Activated CD8-positive, alpha-beta memory T cell treated with anti-CD3 and anti-CD28 coated beads, Interleukin-2, amount 10 ng/mL, durations not matched to agents 7 days and 5 days (primary cell): ENCODE measurements at places on chromosomes 2 and 18. TPM values are rescaled to one million over a fixed set of nuclear protein-coding genes. Genes with fewer than 3 reads are reported as not detected.
A peak's percentile ranks its signal among the peaks of the same experiment; 100 is the strongest.

- no peak for DNase-seq
Observed at GRCh38 chr18:31684279-31685096, at the start of gene B4GALT6. B4GALT6 (minus strand) TSS chr18:31684581; CDS start chr18:31684426, 155 bp downstream.

DNA sequence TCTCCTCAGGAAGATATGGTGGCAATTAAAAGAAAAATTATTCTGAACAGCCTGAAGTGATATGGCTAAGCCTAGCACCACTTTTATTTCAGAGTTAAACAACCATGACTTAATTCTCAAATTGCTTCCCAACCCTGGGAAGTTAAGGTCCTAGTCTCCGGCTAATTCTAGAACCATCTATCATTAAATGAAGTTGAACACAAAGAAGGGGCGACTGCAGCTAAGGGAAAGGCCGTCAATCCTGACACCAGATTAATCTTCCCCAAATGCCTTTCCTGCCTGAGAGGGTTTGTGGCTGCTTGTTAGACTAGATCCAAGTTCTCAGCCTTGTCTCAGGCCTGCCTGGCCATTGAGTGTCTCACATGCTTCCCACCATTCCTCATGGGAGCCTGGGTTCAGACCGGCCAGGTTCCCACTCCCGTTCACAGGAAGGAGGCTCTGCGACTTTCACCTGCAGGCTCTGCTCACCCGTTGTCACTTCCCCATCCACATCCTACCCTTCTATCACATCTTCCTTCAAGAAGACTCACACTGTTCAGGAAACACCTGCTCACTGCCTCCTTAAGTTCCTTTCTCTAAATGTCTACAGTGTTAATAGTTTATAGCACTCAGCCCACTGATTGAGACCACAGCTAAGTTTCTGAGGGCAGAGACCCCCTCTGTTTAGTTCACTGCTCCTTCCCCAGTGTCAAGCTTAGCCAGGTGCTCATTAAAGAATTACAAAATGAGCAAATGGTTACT is 282.9 kb upstream of the REV1 start:
- no peak for DNase-seq

DNA sequence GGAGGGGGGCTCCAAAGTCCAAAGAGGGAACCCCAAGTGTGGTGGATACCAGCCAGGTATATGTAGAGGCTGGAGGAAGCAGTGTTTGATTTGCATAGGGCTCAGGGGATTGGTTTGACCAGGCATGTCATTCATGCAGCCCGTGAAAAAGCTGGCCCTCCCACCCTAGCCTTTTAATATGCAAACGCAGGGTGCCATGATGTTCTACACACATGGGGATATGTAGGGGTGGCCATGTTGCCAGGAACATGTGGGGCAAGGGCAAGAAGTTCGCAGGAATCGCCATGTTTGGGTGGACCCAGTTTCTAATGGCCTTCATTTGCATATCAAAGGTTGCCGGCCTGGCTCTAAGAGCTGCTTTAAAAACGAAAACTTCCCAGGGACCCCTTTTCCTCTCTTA is 33.6 kb downstream of the B3GNT7 start:
- DNase-seq = no peak

DNA sequence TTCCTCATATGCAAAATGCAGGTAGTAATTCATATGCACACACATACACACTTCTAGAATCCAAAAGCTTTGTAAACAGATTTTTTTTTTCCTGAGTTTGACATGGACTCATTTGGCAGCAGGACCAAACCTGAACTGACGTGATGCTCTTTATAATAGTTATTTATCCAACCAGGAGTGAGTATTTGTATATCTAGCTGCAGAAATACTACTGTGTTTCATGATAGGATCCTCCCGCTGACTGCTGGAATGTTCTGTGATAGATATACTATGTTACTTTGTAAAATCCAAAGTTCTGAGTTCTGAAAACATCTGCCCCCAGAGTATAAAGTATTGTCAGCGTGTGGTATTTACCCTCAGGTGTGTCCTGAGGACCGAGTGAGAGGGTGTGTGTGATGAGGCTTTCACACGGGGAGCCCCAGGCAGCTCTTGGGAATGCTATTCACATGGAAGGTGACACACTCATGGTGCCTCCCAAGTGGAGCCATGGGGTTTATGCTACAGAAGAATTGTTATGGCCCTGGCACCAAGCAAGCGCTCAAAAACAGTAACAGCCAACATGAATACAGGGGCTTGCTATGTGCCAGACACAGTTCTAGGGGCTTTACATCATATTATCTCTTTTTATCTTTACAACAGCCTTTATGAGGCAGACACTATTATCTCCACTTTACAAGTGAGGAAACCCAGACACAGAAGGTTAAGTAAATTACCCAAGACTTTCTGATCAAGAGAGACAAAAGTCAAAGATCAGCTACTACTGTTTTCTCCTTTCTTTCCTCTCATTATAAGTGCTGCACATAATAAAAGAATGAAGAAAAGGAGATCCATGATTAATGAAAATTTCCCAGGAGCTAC is 16.7 kb upstream of the TXNDC2 start:
- DNase-seq = no peak

GRCh38 chr18:25126751-25127150 is 225.2 kb downstream of the ZNF521 start:
- DNase-seq = no peak

DNA sequence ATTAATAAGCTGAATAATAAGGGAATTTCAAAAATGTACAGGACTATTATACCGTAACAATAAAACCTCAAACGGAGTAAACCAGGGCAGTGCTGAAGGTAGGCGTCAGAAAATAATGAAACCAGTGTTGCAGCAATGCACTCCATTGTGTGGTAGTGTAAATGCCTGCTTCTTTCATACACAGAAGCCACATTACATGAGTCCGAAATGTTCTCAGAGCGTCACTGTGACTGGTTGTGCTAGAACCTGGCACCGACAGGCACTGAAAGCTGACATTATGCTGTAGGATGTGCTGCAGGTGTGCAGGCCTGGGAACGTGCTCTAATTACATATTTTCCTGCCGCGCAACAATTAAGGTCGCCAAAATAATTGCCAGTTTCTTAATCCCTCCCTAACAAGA is 53.3 kb downstream of the ZEB2 start:
- no peak for DNase-seq

- peak; percentile 43 for DNase-seq
Observed at GRCh38 chr2:127293386-127293747, 577 bp downstream of the ERCC3 start.

DNA sequence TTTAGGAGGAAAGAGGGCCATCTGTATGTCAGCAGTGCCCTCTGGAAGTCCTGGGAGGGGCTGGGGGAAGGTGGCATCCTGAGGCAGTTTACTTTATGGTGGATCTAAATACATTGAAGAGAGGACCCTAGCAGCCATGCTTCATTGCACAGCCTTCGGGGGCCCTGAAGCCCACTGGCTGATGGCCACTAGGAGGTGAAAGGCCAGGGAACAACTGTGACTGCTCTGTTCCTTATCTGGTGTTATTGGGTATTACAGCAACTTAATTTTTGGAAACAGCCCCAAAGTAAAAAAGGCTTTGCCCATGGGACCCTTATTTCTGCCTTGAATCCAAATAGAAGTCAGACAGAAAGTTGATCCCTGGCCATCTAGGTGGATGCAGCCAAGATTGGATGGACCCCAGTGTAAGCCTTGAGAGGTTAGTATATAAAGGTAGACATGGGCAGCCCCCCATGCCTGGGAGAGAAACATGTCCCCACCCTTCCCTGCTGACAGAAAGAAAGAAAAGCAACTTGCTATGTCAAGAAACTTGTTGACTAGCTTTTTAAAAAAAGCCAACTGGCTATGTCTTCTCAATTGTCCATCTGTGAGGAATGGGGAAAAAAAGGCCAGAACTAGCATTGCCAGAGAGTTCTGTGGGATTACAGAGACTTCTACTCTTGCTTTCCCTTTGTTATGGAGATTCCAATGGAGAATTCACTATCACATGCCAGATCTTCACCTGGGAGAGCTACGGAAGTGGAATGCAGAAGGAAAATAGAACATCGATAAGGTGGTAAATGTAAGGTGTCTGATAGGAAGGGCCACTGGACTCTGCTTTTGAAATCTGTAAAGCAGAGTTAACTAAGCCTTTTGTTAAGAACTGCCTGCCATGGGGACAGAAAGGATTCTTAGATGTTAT is 58.6 kb upstream of the OSR1 start:
- DNase-seq = no peak

DNA sequence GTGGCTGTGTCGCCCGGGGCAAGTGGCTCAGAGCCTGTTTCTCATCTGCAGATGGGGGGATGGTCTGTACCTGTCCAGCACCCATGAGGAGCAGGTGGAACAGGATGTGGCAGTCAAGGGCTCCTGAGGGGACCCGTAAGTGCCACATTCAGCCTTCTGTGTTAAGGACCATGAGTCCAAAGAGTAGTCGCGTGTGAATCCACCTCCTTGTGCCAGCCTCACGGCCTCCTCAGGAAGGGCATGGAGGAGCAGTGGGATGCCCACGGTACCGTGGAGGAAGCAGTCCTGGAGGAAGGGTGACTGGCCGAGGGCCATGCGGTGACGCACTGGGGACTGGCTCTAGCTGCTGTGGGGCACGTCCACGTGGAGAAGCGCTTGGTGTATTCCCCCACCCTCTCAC is 61.1 kb downstream of the ODC1 start:
- DNase-seq = no peak

GRCh38 chr2:160224060-160224459 is 24.0 kb upstream of the ITGB6 start:
- peak; percentile 48 for DNase-seq

- DNase-seq = no peak
Observed at GRCh38 chr2:62010632-62011256, 105.3 kb downstream of the COMMD1 start.

DNA sequence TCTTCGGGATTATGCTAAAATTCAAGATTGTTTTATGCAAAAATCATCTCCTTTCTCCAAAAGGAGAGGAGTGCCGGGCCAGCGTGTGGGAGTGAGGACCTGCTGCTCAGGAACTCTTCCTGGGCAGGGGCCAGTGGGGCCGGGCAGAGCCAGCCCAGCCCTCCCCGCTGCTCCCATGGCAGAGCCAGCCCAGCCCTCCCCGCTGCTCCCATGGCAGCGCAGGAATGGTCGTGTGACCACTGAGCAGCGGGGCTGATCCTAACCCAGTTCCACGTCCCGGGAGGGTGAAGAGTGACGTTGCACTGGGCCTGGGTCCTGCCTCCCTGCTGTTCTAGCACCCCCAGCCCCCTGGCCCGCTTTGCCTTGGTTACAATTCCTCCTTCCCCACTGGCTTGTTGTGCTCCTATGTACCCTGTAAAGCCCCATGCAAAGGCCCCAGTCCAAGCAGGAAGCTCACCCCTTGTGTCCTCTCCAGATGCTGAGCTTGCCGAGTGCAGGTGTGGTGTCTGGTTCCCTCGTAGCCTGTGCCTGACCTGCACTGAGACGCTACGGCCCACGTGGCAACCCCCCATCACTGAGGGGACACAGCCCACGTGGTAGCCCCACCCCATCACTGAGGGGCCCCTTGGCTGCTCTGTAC is 11.4 kb upstream of the NEU4 start:
- peak; percentile 37 for DNase-seq

- no peak for DNase-seq
Observed at GRCh38 chr18:66129248-66129647, 378.4 kb downstream of the CDH7 start.

- no peak for DNase-seq
Observed at GRCh38 chr2:65794994-65795393, 362.6 kb upstream of the SPRED2 start.

- DNase-seq = no peak
Observed at GRCh38 chr2:42757981-42758740, 5.8 kb downstream of the OXER1 start.

DNA sequence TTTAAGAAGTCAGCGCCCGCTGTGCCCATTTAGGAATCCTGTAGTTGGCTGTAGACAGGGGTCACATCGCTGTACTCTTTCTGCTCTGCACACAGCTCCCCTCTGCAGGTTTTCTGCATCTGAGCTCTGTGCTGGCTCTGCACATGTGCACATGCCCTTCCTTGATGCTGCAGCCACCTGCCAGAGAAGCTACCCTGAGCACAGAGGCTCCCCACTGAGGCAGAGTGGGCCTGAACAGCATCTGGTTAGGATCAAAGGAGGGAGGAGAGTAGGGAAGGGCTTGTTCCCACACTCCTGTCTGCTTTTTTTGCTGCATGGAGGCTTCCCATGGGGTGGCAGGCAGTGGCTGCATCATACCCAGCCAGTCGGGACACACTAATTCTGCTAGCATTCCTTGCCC is 238.9 kb downstream of the FHOD3 start:
- no peak for DNase-seq

DNA sequence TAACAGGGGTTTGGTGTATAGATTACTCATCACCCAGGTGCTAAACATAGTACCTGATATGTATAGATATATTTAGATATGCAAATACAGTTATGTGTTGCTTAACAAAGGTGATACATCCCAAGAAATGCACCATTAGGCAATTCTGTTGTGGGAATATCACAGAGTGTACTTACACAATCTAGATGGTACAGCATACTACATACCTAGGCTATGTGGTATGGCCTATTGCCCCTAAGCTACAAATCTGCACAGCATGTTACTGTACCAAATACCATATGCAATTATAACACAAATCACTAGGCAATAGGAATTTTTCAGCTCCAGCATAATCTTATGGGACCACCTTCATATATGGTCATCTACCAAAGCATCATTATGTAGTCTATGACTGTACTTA is 43.5 kb upstream of the NPAS2 start:
- DNase-seq = no peak

GRCh38 chr2:439556-440402 is 151.9 kb upstream of the ALKAL2 start:
- peak; percentile 31 for DNase-seq

DNA sequence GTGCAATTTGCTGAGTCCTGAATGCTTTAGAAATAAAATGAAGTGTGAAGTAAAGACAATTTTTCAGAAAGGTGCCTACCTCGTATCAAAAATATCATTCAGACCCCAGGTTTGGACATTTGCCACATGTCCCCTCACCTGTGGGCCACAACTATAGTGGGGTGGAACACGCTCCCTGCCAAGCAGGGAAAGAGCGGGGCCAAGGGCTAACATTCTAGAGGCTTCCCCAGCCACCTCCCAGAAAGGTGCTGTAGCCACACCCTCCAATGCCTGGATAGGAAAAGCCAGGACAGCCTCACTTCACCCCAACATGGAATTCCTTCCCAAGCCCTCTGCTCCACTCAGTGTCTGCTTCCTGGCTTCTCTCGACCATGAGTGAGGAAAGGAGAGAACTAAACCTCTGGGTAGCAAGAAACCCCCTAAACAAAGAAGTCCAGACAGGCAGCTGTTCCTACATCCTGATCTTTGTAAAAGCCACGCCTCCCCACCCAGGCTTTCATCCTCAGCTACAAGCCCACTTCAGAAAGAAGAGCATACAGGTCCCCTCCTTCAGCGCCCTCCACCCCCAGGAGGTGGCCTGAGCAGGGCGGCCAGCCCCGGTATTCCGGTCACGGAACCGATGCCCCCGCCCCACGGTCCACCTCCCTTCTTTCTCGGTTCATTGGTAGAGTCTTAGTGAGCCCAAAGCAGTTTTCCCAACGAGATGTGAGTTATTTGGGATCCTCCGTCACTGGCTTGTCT is 2.1 kb downstream of the COL6A3 start:
- no peak for DNase-seq

The TUBA4B gene
- not detected for total RNA-seq

The CHPF gene
- 14.2 TPM for total RNA-seq

The UXS1 gene
- total RNA-seq = 90.0 TPM

The NOL4 gene
- total RNA-seq = not detected

The CFC1 gene
- total RNA-seq = not detected

The CRYGD gene
- not detected for total RNA-seq

The SLC4A5 gene
- total RNA-seq = 2.6 TPM

The ALLC gene
- total RNA-seq = not detected

The MOB4 gene
- total RNA-seq = 24.5 TPM

The WNT10A gene
- 0.35 TPM for total RNA-seq

The RAB6C gene
- 0.18 TPM for total RNA-seq

The XIRP2 gene
- not detected for total RNA-seq

The FOXI3 gene
- not detected for total RNA-seq

The TLX2 gene
- 0.82 TPM for total RNA-seq
